ENCODE measurements at places on chromosomes 4 and X.

DNA sequence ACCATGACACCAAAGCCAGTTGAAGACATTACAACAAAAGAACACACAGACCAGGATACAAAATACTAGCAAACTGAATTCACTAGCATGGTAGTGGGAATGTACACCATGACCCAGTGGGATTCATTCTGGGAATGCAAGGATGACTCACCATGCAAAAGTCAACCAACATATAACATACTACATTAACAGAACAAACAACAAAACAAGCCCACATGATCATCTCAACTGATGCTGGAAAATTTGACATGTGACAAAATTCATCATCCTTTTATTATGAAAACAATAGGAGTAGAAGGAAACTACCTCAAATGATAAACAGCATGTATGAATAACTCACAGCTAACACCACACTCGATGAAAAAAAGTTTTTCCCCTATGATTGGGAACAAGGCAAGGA lies 190.2 kb downstream of the DCLK2 start:
- DNase-seq, result no peak

DNA sequence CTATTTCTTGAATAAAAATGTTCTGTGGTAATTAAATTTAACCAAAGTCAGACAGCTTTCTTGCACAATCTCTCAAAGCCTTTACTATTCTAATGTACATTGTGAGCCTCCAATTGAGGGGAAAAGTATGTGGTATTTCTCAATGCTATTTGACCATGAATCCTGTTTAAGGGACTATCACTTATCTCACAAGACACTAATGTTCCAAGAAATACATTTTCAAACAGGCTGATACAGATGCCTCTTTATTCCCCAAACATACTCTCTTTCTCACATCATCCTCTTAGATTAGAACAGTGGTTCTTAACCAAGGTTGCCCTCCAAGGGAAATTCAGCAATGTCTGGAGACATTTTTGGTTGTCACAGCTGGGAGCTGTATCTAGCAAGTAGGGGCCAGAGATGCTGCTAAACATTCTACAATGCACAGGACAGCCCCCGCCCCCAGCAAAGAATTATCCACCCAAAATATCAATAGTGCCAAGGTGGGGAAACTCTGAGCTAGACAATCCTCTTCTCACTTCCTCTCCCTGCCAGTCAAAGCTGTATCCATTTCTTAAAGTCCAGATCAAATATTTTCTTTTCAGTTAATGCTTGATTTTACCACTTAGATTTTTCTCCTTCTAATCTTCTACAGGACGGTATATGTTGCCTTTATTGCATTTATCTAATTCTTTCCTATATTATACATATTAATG lies 129.2 kb upstream of the TRIM2 start:
- no peak for DNase-seq

DNA sequence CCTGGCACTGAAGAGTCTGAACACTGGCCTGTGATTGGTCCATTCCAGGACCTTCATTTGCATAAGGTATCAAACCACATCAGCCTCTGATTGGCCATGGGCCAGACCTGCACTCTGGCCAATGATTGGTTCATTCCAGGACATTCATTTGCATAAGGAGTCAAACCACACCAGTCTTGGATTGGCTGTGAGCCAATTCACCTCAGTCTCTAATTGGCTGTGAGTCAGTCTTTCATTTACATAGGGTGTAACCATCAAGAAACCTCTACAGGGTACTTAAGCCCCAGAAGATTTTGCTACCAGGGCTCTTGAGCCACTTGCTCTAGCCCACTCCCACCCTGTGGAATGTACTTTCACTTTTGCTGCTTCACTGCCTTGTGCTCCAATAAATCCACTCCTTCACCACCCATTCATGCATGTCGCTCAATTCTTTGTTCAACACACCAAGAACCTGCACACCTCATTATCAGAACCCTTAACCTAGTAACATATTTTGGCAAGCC lies 14.2 kb upstream of the HERC5 start:
- no peak for DNase-seq

DNA sequence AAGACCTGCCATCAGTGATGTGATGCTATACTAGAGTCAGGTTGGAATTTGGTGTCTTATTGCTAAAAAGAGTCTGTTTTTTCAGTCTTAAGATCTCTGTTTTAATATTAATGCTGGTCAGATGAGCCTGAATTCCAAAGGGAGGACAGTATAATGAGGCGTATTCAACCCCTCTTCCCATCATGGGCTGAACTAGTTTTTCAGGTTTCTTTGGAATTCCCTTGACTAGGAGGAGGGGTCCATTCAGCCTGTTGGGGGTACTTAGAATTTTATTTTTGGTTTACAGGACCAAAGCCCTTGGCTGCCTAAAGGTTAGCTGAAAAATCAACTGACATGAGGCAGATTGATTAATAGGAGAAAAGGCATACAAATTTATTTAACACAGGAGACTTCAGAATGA lies 24.1 kb upstream of the PI4K2B start:
- no peak for DNase-seq

DNA sequence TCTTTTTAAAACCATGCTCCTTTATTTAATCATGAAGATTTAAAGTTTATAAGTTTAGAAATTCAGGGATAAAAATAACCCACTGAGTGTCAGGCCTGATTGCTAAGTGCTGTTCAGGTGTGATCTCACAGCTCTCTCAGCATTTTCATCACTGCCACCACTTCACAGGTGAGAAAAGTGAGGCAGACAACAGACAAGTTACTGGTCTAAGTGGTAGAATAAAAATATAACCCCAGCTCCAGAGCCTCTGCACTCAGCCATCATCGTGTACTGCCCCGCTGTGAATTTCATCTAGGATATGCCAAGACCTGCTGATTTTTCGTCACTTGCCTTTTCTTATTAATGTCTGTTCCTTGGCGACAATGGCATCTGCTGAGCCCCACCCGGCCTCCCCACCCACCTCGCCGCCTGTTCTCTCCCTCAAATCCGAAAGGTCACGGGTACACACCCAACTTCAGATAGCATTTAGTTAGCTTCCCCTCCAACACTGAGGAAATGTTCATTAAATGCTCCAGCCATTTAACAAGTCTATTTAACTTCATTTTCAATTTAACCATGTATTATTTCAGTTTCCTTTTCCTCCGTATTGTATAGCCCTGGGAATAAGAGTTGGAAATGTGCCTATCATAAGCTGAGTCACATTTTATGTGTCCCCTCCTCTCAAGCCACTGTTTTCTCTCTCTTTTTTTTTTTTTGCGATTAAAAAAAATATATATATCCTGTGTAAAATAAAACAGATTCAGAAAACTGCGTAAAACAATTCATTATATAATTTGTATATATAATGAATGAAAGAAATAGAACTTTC lies 236.5 kb downstream of the CBR4 start:
- no peak for DNase-seq

DNA sequence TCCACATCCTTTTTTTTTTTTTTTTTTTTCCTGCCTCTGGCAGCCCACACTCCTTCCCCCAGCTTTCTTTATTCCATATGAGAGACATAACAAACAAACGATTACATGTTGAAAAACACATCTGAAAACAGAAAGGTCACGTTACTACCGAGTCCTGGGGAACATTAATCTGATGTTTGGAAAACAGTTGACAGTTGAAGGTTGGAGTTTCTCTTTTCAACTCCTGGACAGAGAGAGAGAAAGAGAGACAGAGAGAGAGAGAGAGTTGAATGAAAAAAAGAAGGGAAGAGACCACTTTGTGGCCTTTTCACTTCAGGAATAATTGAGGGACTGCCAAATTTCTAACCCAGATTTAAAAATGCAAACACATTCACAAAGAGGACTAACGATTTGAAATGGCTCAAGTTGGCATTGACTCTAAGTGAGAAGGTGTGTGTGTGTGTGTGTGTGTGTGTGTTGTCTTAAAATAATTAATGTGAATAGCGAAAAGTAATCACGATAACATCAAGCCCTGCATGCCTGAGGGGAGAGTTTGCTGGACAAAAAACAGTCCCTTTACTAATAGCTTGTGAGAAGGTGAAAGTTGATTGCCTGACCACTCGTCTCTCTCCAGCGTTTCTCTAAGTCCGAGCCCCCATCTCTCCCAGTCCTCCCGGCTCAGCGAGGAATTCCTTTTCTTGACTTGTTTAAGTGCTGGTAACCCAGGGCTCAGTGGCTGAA lies 67.3 kb downstream of the FBXO8 start:
- no peak for DNase-seq

GRCh38 chr4:7530082-7530481 lies 95.4 kb upstream of the PSAPL1 start:
- DNase-seq, result no peak

DNA sequence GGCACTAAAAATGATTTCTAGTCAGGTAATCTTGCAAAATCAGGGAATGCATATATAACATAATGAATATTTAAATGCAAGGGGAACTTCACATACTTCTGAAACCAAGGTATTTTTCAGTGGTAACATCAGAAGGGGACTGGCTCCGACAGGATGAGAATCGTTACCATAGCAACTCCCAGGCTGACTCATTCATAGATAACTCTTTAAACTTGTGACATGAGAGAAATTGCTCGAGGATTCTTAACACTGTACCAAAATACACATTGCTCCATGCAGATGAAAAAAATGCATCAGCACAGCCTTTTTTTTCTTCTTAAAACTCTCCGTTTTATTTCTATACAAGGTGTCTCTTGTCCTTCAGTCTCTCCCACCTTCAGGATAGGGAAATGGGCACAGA lies 114.3 kb downstream of the GABRB1 start:
- DNase-seq, result no peak

Measured in activated CD4-positive, alpha-beta T cell treated with anti-CD3 and anti-CD28 coated beads for 36 hours (primary cell).